ENCODE measurements at places on chromosomes 4 and X. TPM values are rescaled to one million over a fixed set of nuclear protein-coding genes. Genes with fewer than 3 reads are reported as not detected.

Gene ADGRG4
- not detected for total RNA-seq

Gene VEGFC
- 0.77 TPM for total RNA-seq

Gene RAB39B
- 0.13 TPM for total RNA-seq

Gene CACNA1F
- under 0.01 TPM for total RNA-seq

GRCh38 chr4:77072195-77072753 is 3.5 kb downstream of the CCNI start:
- DNase-seq, result no peak

GRCh38 chrX:19867411-19867732 is 20.0 kb downstream of the SH3KBP1 start:
- no peak for DNase-seq

DNA sequence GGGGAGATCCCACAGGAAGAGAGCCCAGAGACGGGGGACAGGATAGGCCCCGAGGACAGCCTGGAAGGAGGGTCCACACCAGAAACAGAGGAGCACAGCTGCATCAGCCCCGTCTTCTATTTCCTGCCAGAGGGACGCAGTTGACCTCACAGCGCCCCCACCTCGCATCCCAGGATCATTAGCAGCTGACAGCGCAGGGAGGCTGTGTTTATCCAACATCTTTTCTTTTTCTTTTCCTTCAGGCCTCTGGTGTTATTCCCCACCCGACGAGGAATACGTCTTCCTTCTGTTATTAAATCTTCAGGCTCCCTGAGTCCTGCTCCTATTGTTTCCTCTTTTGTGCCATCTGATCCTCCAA is 75.4 kb downstream of the DCHS2 start:
- DNase-seq, result no peak

All from dermis microvascular lymphatic vessel endothelial cell (primary cell).